ENCODE measurements at places on chromosomes 5 and 9. TPM values are rescaled to one million over a fixed set of nuclear protein-coding genes. Genes with fewer than 3 reads are reported as not detected.
A peak's percentile ranks its signal among the peaks of the same experiment; 100 is the strongest.

GRCh38 chr5:157506981-157507780 is 47.2 kb downstream of the NIPAL4 start:
- DNase-seq: peak; percentile 83

DNA sequence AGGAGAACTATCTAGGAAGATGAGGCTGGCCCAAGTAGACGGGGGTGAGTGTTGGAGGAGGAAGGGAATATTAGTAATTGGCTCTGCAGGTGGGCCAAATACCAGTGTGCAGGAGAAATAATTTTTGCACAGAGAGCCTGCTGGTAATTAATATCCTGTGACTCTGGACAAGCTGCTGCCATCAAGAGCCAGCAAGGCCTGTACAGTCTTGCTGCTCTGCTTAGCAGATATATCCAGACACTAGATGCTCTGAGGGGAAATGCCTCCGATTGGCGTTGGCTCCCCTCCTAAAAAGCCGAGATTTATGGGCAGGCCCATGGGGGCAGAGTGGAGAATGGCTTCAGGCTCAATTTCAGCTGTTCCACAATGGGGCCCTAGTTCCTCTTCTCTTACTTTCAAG is 29.6 kb upstream of the ASTN2 start:
- DNase-seq: no peak

GRCh38 chr5:169079697-169080096 is 221.2 kb downstream of the SLIT3 start:
- no peak for DNase-seq

- DNase-seq: no peak
These were observed 165.8 kb downstream of the NR3C1 start for GRCh38 chr5:143237664-143238063.

- no peak for DNase-seq
These were observed 205.2 kb upstream of the MAP3K1 start for GRCh38 chr5:56610093-56610698.

- DNase-seq: no peak
These were observed 138.4 kb downstream of the EFNA5 start for GRCh38 chr5:107532169-107532878.

- DNase-seq: no peak
These were observed 32.2 kb downstream of the TGFBI start for GRCh38 chr5:136060963-136061362.

DNA sequence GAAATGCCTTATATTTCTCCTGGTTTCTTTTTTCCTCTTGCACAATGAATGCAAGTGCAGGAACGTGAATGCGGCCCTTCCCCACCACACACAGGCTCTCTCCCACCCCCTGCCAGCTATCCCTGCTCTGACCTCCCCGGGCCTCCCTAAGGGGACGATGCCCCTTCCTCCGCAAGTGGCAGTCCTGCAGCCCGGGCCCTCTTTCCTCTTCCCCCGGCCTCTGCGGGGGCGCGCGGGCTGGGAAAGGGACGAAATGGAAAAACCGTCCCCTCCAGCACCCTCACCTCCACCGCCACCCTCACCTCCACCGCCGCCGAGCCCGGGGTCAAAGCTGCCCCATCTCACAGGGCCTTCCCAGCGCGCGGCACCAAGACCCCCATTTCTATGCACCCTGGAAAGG is 44.7 kb downstream of the GAS1 start:
- peak; percentile 28 for DNase-seq

DNA sequence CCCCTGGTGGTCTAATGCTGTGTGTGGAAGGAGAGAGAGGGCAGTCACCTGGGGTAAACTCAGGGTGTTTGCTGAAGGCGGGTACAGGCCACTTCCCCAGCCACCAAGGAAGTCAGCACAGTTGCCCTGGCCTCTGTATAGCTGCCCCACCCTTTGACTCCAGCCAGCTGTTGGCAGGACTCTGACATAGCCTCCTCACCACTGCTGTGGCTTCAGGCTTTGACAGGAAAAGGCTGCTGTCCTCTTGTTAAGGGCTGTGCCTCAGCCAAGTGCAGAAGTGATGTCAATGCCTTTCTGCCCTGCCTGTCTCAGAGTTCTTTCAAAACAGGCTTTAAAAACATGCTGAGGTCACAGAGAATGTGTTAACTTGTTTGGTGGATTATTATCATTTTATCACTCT is 487.2 kb upstream of the KLF4 start:
- peak; percentile 51 for DNase-seq

DNA sequence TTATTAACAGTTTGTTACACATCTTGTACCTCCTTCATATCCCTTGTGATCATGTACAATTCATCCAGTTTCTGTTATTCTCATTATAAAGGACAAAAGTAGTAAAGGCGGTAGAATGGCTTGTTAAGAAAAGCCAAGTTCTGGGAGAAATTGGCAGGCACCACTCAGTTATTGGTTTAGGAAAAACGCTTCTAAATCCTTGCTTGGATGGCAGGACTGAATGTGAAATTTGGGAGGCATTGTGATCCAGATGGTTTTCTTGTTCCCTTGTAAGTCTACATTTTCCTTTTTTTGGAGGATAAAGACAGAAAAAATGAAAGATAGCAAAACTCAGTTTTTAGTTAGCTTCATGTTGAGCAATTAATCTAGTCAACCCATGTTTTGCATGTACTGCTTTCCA is 130.2 kb downstream of the MAT2B start:
- peak; percentile 15 for DNase-seq

DNA sequence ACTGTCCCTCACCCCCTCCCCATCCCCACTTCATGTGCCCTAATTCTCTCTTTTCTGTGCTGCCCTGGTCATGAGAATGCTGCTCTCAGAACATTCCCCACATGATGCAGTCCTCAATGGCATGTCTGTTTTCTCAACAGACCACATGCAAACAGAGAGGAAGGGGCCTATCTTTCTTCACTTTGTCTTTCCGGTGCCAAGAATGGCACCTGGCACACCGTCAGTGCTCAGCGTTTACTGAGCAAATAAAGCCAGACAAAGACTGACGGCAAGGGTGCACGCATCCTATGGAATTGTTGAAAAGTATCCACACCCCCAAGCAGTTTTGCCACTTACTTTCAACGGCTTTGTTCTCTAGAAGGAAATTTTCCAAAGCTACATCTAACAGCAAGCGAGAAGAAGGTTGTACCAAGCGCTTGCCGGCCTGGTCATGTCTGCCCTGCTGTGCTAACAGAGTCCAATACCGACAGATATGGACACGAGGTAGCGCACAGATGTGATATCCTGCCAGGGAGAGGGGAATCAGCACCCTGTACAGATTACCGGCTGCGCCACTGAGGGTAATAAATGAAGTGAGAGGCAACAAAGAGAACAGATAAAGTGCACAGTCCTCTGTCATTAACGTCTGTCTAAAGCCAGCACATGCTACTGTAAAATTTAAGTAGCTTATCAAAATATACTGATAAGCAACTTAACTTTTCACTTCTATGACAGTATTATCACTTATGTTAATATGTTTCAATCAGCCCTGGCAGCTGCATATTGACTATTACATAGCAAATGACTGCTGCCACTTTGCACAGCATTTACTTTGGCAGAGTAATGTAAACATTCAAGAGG is 251.7 kb downstream of the DENND1A start:
- peak; percentile 50 for DNase-seq

GRCh38 chr5:104178066-104178465 is 615.5 kb upstream of the NUDT12 start:
- no peak for DNase-seq

DNA sequence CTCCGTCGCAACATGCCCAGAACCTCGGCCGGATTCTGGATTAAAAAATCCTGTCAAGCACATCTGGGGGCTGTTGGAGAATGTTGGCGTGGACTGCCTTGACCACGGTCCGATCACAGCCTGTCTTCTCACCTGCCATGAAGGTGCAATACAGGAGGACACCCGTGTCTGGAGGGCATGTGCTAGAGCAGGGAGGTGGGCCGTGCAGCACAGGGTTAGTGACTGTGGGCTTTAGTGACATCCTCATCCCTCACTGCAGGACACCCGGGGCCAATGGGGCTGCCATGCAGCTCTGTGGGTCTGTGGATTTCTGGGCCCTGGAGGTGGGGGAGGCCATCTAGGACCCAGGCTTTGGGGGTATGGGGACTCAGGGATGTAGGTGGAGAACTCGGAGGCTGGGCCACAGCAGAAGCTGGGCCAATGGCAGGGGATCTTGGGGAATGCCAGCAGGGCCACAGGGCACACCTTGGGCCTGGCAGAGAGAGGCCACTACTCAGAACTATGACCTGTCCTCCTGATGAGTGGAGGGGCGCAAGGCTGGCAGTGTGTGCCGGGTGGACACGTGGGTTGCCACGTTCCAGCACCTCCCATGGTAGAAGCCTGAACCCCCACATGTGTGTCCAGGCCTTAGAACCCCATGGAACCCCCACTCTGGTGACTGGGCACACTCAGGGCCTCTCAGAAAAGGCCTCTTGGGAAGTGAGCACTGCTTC is 23.3 kb downstream of the ZDHHC11B start:
- peak; percentile 12 for DNase-seq

- no peak for DNase-seq
These were observed 240.1 kb downstream of the DNAH5 start for GRCh38 chr5:13704396-13704795.

DNA sequence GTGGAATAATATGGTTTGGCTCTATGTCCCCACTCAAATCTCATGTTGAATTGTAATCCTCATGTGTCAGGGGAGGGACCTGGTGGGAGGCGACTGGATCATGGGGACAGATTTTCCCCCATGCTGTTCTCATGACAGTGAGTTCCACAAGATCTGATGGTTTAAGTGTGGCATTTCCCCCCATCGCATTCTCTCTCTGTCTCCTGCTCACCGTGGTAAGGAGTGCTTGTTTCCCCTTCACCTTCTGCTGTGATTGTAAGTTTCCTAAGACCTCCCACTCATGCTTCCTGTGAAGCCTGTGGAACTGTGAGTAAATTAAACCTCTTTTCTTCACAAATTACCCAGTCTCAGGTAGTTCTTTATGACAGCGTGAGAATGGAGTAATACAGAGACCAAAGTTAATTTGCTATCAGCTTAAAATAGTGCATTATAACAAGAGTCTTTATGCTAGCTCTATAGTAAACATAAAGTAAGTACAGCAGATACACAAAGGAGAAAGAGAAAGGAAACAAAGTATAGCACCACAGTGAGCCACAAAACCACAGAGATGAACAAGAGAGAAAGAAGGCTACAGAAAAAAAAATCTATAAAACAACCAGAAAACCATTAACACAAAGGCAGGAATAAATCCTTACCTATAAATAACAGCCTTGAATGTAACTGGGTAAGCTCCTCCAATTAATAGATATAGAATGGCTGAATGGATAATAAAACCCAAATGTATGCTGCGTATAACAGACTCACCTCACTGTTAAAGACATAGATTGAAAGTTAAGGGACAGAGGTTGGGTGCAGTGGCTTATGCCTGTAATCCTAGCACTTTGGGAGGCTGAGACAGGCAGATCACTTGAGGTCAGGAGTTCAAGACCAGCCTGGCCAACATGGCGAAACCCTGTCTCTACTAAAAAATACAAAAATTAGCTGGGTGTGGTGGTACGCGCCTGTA is 39.7 kb downstream of the RAPGEF6 start:
- DNase-seq: no peak

- DNase-seq: no peak
These were observed 21.8 kb upstream of the LMX1B start for GRCh38 chr9:126591922-126592321.

- no peak for DNase-seq
These were observed 62.3 kb upstream of the CDH18 start for GRCh38 chr5:20050262-20050661.

GRCh38 chr5:138177941-138178515 is 402 bp downstream of the BRD8 start:
- DNase-seq: peak; percentile 61

DNA sequence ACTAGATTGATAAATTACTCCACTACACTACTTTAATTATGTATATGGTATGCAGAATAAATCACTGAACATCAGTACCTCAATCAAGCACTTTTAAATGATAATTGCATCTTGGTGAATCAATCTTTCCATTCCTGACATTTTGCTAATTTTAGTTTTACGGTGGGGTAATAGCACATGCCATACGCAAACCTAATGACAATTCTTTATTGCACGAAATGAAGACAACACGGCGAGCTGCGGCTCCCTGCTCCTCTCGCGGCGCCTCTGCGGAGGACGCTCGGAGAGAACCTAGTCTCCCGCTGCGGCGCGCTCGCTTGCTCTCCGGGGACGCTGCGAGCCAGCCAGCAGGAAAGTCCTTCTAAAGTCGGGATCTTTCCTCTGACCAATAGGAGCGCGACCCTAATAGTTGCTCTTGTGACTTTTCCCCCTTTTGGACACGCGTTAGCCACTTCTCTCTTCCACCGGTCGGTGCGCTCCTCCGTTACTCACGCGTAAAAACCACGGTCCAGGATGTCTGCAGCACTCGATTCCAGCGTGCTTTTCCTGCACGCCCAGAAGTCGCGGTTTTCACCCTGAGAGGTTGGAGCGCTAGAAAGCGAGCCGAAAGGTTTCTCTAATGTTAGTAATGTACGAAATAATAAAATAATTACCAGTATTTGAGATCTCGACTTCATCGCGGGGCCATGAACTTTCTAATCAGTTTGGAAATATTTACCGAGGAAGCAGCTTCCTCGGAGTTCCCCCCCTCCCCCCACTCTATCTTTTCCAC is 1.0 kb upstream of the MEF2C start:
- DNase-seq: peak; percentile 65

- no peak for DNase-seq
These were observed 202.7 kb downstream of the RFK start for GRCh38 chr9:76191493-76191892.

DNA sequence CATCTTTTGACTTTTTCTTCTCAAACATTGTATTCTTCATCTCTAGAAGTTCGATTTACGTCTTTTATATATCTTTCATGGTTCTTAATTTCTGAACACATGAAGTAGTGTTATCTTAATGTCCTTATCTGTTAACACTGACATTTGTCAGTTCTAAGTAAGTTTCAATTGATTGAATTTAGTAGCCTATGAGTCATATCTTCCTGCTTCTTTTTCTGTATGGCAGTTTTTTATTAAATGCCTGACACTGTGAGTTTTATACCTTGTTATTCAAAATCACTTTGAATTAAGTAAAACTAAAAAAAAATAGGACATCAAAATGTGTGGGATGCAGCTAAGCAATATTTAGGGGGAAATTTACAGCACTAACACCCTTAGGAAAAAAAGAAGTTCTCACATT is 707.0 kb upstream of the ACO1 start:
- no peak for DNase-seq

DNA sequence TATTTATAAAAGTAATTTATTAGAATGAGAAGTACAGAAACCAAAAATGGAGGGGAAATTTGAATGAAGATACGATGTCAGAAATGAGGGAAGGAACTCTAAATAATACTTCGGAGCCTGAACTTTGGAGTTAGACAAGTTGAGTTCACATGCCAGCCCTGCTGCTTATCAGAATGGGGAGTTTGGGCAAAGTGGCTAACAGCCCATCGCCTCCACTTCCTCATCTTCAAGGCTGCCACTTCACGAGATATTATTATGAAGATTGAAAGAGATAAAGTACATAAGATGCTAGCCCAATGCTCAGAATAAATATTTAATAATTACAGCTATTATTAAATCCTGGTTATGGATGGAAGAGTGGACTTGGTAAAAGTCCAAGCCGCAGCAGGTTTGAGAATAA is 56.2 kb upstream of the ABCA1 start:
- no peak for DNase-seq

GRCh38 chr5:169116961-169117461 is 183.9 kb downstream of the SLIT3 start:
- DNase-seq: no peak

GRCh38 chr5:112895682-112896081 is 26.3 kb downstream of the REEP5 start:
- DNase-seq: no peak

AGXT2 gene
- not detected for total RNA-seq

SLC6A3 gene
- total RNA-seq: 0.95 TPM

FAM81B gene
- total RNA-seq: 13.7 TPM

TRPM6 gene
- 2.3 TPM for total RNA-seq

SCGB3A2 gene
- total RNA-seq: 4,264 TPM

FOXI1 gene
- not detected for total RNA-seq

BTNL3 gene
- total RNA-seq: 0.71 TPM

GEMIN5 gene
- total RNA-seq: 18.3 TPM
